ENCODE measurements at places on chromosomes 12 and 14.

DNA sequence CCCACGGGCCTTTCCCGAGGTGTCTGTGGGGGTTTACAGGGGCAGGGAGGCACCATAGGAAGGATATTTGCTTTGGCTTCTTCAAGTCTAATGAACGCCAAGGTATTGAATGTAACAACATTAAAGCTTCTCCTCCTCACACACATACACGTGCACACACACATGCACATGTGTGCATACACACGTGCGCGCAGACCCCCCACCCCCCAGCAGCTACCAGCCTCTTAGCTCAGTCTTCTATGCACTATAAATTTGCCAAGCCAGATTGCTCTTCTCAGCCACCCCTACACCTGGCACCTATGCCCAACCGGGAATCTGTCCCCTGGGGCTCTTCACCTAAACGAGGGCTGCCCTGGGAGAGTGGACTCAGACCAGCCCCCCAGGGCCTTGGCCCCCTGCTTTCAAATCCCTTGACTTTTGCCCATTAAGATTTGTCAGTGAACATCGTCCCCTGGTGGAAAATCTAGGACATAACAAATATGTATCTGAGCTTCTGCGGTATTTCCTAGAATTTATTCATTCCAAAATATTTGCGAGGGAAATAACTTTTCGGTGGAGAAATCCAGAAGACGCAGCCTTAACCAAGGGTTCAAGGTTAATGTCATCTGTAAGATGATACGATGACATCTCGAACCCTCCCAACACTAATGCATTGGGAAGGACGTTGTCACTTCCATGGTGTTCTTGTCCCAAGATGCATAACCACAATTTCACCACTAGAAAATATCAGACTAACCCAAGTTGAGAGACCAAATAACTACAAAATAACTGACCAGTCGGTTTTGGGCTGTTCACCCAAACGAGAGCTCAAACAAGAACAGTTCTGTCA lies 330.4 kb downstream of the MED13L start:
- DNase-seq = no peak

DNA sequence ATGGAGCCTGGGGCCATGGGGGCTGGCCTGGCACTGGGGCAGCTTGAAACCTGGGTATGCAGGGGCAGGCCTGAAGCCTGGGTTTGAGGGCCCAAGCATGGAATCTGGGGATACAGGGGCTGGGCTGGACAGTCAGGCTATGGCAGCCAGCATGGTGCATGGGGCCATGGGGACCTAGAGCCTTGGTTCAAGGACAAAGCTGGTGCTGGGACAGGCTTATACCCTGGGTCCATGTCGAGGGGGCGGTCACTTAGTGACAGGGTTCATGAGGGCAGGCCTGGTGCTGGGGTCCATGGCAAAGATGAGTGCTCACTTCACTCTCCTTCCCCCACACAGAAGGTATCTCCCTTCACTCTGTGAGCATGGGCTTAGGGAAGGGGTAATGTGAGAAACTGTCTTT lies 116.2 kb downstream of the BBS10 start:
- no peak for DNase-seq

DNA sequence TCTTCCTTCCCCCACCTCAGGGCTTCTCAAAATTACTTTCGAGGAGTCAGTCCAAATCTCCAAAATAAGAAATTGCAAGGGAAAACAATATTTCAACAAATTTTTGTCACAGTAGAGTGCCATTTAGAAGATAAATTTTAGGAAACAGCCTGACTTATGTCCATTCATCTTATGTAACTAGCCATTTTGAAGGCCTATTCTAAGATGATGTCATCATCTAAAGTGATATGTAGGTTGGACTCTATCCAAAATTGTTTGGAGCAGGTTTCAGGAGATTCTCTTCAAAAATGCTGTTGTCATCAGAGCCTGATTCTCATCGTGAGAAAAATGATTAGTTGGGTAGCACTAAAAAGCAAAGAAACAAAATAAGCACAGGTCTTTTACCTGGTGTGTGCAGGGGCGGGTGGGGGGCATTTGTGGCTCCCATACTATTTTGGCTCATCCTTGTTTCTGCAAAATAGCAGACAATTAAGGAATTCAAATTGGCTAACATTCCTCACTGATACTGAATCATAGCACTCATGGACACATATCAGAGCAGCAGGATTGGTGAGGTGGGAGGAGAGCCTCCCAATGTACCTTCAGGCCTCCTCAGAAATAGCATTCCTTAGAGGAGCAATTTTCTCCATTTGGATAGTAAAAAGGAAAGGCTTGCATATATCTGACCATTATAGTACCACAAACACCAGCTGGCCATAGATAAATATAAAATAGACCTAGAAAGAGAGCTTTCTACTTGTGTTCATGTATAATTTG lies 360.9 kb upstream of the NAV3 start:
- DNase-seq = no peak

DNA sequence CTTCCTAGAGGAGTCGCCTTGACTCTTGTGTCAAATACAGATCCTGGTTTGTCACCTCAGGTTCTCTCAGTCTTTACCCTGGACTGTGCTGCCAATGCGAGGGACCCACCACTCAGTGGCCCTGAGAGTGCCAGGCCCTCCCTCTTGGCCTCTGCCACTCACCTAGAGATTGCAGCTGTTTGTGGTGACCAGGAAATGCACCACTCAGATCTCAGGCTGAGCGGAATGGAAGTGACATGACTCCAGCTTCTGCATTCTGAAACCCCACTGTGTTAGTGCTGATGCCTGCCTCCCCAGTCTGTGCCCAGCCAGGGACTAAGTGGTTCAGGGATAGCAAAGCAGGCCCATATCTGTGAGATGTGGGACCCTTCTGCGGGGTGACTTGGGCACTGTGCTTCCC lies 27.8 kb upstream of the NEDD1 start:
- no peak for DNase-seq

- no peak for DNase-seq
These were observed 4.7 kb downstream of the LTB4R start for GRCh38 chr14:24315807-24316596.

DNA sequence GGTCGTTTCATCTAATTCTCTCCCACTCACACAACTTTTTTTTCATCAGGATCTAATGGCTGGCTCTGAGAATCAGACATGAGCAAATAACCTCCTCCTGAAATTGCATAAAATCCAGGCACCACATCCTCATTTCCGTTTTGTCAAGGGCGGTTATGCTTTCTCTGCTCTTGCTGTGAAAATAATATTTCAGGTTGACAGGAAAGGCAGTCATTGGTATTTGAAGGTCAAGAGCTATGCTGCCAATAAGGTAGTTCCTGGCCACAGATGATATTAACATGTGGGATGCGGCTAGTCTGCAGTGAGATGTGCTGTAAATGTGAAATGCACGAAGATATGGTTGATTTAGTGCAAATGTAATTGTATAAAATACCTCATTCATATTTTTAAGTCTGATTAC lies 870.2 kb upstream of the TMEM132C start:
- no peak for DNase-seq

DNA sequence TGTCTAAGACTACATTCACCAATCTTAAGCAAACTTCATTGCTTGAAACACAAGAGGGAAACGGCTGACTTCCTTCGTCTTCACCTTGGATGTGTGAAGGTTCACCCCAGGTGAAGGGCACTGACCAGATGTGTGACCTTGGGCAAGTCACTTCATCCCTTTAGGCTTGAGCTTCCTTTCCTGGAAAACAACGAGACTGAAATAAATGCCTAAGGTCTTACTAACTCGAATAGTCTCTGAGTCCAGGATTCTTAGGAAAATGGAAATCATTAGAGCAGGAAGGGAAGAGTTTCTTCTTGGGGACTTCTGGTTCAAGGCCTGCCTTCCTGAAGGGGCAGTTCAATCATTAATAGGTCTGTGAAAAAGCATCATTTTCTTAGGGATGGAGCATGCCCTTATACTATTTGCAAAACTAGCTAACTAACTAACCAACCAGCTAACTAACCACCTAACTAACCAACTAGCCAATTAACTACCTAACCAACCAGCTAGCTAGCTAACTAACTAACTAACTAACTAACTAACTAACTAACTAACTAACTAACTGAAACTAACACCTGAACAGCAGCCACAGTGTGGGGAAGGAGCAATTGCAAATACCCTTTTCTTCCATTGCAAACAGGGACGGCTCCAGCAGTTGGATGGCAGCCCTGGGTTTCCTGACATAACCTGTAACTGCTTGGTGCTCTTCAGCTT lies 31.5 kb upstream of the EMP1 start:
- no peak for DNase-seq

GRCh38 chr12:125519026-125519651 lies 453.9 kb downstream of the AACS start:
- DNase-seq = no peak

DNA sequence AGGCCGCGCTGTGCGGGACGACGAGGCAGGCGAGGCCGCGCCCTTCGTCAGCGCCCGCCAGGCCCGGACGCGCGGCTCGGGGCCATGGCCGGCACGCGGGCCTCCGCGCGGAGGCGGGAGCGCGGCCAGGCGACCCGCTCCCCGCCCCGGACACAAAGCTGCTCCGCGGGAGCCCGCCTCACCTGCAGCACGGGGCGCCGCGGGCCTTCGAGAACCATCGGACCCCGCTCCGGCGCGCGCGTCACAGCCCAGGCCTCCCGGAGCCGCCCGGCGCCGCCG lies 342 bp downstream of the DICER1 start:
- no peak for DNase-seq

- DNase-seq = no peak
These were observed 23.3 kb downstream of the DMAC2L start for GRCh38 chr14:50335389-50335788.

DNA sequence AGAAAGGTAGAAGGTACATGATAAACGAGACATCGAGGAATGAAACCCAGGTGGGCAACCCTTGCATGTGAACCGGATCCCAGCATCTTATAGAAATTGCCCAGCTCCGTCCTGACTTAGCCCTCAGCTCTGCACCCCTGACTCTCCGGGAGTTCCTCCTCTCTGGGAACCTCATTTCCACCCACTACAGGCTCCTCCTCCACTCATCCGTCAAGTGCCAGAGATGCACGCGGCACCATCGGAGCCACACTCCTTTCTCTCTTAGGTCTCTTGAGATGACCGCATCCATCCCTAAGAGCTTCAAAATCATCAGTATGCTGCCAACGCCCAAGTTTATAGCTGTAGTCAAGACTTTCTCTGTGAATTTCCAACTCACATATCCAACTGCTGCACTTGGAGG lies 84.7 kb downstream of the TTC7B start:
- no peak for DNase-seq

DNA sequence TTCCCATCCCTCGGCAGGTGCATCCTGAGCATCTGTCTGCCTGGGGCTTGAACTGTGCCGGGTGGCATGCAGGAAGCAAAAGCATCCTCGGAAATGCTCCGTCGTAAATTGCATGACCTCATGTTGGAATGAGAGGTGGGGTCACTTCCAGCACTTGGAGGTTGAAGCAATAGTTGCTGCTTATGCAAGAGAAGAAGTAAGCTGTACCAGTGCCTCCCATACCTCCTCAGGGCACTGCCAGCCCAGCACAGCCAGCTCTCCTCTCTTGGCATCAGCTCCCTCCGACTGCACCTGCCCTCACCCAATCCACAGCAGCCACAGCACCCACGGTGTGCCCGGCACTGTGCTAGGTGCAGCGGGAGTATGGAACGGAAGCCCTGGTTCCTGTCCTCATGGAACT lies 11.5 kb downstream of the TEAD4 start:
- no peak for DNase-seq

DNA sequence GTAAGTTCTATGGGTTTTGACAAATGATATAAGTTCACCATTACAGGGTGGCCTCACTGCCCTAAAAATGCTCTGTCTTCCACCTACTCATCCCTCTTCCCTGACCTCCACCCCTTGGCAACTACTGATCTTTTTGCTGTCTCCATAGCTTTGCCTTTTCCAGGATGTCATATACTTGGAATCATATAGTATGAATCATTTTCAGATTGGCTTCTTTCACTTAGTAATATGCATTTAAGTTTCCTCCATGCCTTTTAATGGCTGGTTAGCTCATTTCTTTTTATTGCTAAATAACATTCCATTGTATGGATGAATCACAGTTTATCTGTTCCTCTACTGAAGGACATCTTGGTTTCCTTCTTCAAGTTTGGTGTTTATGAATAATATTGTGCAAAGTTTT lies 14.0 kb upstream of the PEX5 start:
- no peak for DNase-seq

DNA sequence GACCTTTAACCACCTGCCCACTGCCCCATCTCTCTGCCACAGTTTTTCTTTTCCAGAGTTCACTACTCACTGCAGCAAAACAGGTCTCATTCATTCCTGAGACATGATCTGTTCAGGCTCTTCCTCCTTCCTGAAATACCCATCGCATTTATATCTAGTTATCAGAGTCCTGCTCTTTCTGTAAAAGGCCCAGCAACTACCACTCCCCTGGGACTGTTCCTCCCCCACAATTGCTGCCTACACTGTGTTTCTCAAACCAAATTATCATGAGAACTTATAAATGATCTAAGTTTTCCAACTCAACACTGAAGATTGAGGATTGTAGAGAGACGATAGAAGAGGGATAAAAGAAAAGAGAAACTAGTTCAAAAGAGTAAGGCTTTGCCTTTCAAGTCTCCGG lies 40.8 kb upstream of the EPS8 start:
- DNase-seq = no peak

DNA sequence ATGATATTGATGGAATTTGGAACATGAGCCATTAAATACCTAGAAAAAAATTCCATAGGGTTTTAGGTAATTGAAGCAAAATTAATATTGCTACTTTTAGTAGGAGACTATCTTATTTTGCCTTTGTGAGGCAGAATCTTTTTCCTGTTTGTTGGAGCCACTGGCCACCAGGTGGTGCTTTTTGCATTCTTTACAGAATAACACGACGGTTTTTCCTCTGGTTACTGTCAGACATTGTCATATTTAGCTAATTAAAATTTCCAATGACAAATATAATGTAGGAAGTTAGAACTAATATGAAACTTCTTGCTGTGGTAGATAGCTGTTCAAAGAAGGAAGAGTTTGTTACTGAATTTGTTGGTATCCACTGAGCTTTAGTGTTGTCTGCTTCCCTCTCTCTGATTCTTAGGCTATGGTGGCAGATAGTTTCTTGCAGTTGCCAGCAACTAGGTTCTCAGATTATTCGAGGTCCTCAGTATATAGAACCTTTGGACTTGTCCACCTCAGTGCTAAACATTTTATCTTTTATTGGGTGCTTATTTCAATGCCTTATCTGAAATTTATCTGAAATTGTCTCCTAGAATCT lies 25.7 kb downstream of the RAB21 start:
- DNase-seq = no peak

DNA sequence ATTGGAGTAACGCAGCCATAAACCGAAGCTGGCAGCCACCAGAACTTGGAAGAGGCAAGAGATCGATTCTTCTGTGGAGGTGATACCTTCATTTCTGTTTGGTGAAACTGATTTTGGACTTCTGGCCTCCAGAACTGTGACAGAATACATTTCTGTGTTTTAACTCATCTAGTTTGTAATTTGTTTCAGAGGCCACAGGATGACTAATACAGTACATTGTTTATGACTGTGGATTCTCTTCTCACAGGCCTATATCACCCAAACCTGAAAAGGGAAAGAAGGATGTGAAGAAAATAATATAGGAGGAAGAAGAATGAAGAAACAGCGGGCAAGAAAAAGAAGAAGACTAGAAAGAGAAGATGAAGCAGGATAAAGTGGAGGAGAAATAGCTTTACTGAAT lies 263.8 kb upstream of the DIO2 start:
- DNase-seq = no peak

- no peak for DNase-seq
These were observed 4.7 kb upstream of the CREBL2 start for GRCh38 chr12:12606781-12607589.

Data from NCI-H1436 (cell line).